H9 (cell line): ENCODE measurements at places on chromosomes 3 and 15. TPM values are rescaled to one million over a fixed set of nuclear protein-coding genes. Genes with fewer than 3 reads are reported as not detected.

- no peak overlapping the region for H3K4me3 ChIP-seq
- no peaks in the 10 kb centered on the region for H3K36me3 ChIP-seq
- no peaks in the 10 kb centered on the region for H3K4me1 ChIP-seq
- no peak overlapping the region for H3K27ac ChIP-seq
- H3K27me3 ChIP-seq, result no peaks in the 10 kb centered on the region
- DNase-seq, result no peak
Observed at GRCh38 chr3:126109880-126110235, 25.9 kb upstream of the SLC41A3 start.

DNA sequence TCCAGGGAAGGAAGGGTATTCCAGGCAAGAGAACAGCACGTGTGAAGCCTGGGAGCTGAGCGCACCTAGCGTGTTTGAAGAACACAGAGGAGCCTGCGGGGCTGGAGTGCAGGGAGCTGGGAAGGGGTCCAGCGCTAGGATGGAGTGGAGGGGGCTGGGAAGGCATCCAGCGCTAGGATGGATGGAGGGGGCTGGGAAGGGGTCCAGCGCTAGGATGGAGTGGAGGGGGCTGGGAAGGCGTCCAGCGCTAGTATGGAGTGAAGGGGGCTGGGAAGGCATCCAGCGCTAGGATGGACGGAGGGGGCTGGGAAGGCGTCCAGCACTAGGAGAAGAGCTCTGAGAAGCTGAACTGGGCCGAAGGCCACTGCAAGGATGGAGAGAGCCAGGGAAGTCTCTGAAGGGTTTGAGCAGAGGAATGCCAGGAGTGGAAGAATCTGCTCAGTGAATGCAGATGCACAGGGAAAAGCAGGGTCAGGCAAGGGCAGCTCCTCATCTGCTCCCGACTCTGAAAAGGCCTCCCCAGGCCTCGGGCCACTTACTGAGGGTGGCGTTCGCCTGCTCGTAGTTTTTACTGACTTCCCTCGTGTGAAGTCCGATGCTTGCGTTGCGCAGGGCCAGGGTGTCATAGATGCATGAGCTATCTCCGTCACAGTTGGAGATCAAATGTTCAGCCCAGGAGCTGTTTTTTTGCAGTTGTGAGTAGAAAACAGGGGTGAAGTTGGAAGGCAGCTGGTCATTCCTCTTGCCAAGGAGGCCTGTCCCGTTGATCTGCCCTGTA is 39.8 kb downstream of the MUC20 start:
- DNase-seq, result no peak
- H3K36me3 ChIP-seq, result no peaks in the 10 kb centered on the region
- peaks cover 3% of the 10 kb centered on the region; the same call in 1 of the 2 replicates for H3K4me1 ChIP-seq
- H3K4me3 ChIP-seq, result no peak overlapping the region

DNA sequence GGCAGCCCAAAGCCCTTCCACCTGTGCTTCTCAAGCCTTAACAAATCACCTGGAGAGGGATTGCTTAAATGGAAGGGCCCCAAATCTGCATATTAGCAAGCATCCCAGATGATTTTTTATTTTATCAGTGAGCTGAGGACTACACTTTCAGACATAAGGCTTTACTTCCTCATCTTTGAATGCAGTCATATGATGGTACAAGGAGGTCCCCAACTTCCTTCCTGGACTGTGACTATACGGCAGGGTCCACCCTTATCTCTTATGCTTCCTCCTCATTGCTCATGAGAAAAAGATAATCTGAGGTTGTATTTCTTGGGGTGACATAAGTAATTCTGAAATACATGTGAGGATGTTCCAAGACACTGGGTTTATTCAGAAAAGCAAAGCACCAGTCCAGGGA is 13.7 kb upstream of the HEG1 start:
- DNase-seq, result no peak
- H3K27me3 ChIP-seq, result no peaks in the 10 kb centered on the region
- H3K4me3 ChIP-seq, result no peak overlapping the region
- H3K36me3 ChIP-seq, result no peaks in the 10 kb centered on the region; the same call in 2 of the 3 replicates

- no peaks in the 10 kb centered on the region; the same call in 1 of the 2 replicates for H3K27me3 ChIP-seq
- no peak overlapping the region for H3K4me3 ChIP-seq
- peaks cover 12% of the 10 kb centered on the region for H3K36me3 ChIP-seq
- no peaks in the 10 kb centered on the region for H3K4me1 ChIP-seq
- H3K27ac ChIP-seq, result no peak overlapping the region
Observed at GRCh38 chr15:68360721-68361120, 71.2 kb downstream of the ITGA11 start.

- H3K27me3 ChIP-seq, result no peaks in the 10 kb centered on the region
- H3K27ac ChIP-seq, result no peak overlapping the region
- H3K4me3 ChIP-seq, result no peak overlapping the region
- no peak for DNase-seq
- H3K36me3 ChIP-seq, result no peaks in the 10 kb centered on the region
Observed at GRCh38 chr3:161336661-161337060, 34.7 kb downstream of the SPTSSB start.

GRCh38 chr15:66145726-66146182 is 107.8 kb downstream of the MEGF11 start:
- H3K27me3 ChIP-seq, result no peaks in the 10 kb centered on the region
- no peak for DNase-seq
- no peaks in the 10 kb centered on the region; the same call in 2 of the 3 replicates for H3K36me3 ChIP-seq
- no peaks in the 10 kb centered on the region for H3K4me1 ChIP-seq
- no peak overlapping the region for H3K27ac ChIP-seq

DNA sequence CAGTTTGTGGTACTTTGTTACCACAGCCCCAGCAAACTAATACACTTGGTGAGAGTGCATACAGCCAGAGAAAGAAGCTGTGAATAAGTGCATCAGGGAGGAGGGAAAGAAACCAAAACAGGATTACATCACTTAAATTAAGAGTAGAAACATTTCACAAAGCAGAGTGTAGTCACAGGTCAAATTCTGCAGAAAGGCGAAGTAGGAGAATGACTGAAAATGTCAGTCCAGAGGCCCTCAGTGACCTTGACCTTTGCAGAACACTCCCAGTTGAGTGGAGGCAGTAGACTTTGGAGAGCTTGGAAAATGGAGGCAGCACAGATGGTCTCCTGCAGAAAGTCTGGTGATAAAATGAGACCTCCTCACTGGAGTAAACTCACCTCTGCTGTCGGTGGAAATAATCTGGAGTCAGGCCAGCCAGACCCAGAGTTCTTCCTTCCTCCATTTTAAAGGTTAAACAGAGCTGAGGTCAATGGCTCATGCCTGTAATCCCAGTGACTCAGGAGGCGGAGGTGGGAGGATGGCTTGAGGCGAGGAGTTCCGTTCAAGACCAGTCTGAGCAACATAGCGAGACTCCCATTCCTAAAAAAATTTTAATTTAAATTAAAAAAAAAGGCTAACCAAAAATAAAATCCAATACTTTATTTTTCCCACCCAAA is 5.0 kb downstream of the CD86 start:
- no peak for DNase-seq
- H3K36me3 ChIP-seq, result no peaks in the 10 kb centered on the region
- H3K4me3 ChIP-seq, result no peak overlapping the region
- H3K4me1 ChIP-seq, result no peaks in the 10 kb centered on the region; the same call in 1 of the 2 replicates
- H3K27ac ChIP-seq, result no peak overlapping the region
- H3K27me3 ChIP-seq, result no peaks in the 10 kb centered on the region

DNA sequence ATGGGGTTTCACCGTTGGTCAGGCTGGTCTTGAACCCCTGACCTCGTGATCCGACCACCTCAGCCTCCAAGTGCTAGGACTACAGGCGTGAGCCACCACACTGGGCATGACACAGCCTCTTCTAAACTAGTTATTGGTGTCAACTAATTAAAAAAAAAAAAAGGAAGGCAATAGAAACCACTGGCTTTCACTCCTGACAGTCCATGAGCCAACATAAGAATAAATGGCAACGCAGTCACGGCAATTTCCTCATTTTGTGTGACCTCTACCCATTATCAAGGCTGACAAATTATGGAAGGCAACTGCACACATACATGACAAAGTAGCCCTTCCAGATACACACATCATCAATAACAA is 5.9 kb downstream of the ARHGEF3 start:
- H3K27ac ChIP-seq, result no peak overlapping the region
- no peaks in the 10 kb centered on the region for H3K27me3 ChIP-seq
- no peaks in the 10 kb centered on the region; the same call in 1 of the 2 replicates for H3K4me1 ChIP-seq

- H3K36me3 ChIP-seq, result no peaks in the 10 kb centered on the region
- no peak overlapping the region for H3K4me3 ChIP-seq
- H3K27ac ChIP-seq, result no peak overlapping the region
- H3K4me1 ChIP-seq, result no peaks in the 10 kb centered on the region
Observed at GRCh38 chr15:35458176-35458856, 87.6 kb downstream of the DPH6 start.

- no peak overlapping the region for H3K4me3 ChIP-seq
- H3K27ac ChIP-seq, result no peak overlapping the region
- H3K4me1 ChIP-seq, result no peaks in the 10 kb centered on the region; the same call in 1 of the 2 replicates
- H3K36me3 ChIP-seq, result no peaks in the 10 kb centered on the region
- peak; percentile 64 for DNase-seq
Observed at GRCh38 chr15:26974120-26974780, 3.3 kb downstream of the GABRG3 start.

DNA sequence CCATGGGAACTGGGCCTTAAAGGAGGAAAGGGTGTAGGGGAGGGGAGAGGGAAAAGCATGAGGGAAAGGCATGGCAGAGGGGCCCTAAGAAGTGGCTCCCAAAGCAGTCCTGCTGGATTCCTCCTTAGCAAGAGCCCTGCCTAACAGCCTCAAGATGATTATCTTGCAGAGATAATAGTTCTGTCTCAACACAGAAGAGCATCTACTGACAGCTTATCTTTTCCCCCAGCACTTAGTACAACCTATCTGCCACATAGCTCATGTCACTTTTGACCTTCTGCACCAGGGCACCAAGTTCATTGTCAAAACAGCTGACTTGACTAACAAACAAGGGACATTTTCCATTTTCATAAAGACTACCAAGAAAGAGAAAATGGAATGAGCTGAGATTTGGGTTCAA is 86.3 kb downstream of the ANP32A start:
- H3K27me3 ChIP-seq, result no peaks in the 10 kb centered on the region

DNA sequence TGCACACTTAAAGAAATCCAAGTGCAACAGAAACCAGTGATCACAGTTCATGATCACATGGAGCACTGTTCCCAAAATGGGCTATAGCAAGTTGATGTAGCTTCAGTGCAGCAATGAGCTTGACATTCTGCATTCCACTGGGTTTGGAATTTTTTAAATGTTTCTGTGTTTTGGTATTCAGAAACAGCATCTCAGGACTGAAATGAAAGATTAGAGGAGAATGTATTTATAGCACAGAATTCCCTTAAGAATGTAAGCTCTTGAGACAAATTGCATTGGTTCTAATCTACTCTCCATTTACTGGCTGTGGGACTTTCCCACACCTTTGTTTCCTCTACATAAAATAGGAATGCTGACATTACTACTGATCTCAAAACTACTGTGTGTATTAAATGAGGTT is 162.7 kb downstream of the FGF12 start:
- no peaks in the 10 kb centered on the region for H3K27me3 ChIP-seq
- no peak overlapping the region for H3K4me3 ChIP-seq
- H3K36me3 ChIP-seq, result no peaks in the 10 kb centered on the region
- no peak overlapping the region for H3K27ac ChIP-seq

DNA sequence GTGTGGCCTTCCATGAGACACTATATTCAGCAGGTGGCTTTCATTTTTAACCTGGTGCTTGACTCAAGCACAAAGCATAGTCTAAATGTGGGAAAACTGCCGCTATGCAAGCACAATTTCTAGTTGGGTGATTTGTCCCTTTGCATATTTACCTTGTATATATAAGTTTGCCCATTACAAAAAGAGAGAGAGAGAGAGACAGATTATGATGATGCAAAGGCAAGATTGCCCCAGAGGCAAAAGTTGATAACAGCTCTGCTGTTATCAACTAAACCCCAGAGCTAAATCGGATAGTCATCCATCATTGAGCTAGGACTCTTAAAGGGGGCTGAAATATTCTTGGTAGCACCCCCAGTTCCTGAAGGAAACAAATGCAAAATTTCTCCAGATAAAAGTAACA is 141.5 kb downstream of the AQP9 start:
- no peaks in the 10 kb centered on the region for H3K27me3 ChIP-seq
- H3K4me1 ChIP-seq, result no peaks in the 10 kb centered on the region; the same call in 1 of the 2 replicates
- DNase-seq, result no peak

DNA sequence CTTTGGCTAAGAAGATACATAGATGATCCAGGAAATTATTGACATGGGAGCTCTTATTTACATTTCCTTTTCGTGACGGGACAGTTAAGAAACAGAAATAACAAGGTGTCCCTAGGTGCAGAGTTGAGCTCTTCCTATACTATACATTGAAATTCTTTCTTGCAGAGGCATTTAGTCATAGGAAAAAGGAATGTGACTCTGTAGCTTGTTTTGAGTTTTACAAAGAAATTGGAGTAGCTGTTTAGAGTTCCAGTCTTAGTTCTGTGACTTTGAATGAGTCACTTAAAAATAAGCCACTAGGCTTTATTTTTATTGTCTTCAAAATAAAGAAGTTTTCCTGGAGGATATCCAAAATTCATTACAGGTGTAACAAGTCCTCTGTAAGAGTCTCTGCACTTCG is 723.5 kb upstream of the SGO1 start:
- H3K27ac ChIP-seq, result no peak overlapping the region
- H3K36me3 ChIP-seq, result no peaks in the 10 kb centered on the region
- DNase-seq, result no peak
- H3K4me3 ChIP-seq, result no peak overlapping the region

GRCh38 chr3:120450600-120451271 is at the start of gene FSTL1:
FSTL1 (minus strand) TSS chr3:120450992; CDS start chr3:120450746, 246 bp downstream.
- peak; percentile 80 for DNase-seq
- H3K4me3 ChIP-seq, result peak within 1 kb of the TSS; percentile 91
- H3K27me3 ChIP-seq, result no peaks in the 10 kb centered on the region
- peaks cover 19% of the 10 kb centered on the region for H3K4me1 ChIP-seq
- H3K36me3 ChIP-seq, result peaks cover 20% of the 10 kb centered on the region

Gene SLC33A1
- total RNA-seq, result 14.7 and 15.0 TPM in 2 replicates

Gene SNRPN
- 893 and 900 TPM in 2 replicates for total RNA-seq

Gene CLDN16
- total RNA-seq, result not detected in 2 replicates

Gene TNFAIP8L3
- 0.22 and 0.31 TPM in 2 replicates for total RNA-seq

Gene LEKR1
- total RNA-seq, result 0.22 TPM in 1 of 2 replicates, not detected in the other

Gene HOMER2
- total RNA-seq, result 12.8 and 14.2 TPM in 2 replicates

Gene CCDC66
- 25.4 and 32.0 TPM in 2 replicates for total RNA-seq

Gene NCEH1
- total RNA-seq, result 2.3 and 3.5 TPM in 2 replicates
